GM23338 (cell line): ENCODE measurements at places on chromosomes 12 and 14. TPM values are rescaled to one million over a fixed set of nuclear protein-coding genes. Genes with fewer than 3 reads are reported as not detected.

- DNase-seq, result no peak
- no peaks in the 10 kb centered on the region for H3K36me3 ChIP-seq
- peaks cover 15% of the 10 kb centered on the region for H3K27me3 ChIP-seq
- no peak overlapping the region for H3K4me3 ChIP-seq
- H3K4me1 ChIP-seq, result peaks cover 9% of the 10 kb centered on the region; the same call in 1 of the 2 replicates
- no peak overlapping the region for H3K27ac ChIP-seq
Measured at GRCh38 chr12:54413284-54414190, 5.5 kb downstream of the ITGA5 start.

DNA sequence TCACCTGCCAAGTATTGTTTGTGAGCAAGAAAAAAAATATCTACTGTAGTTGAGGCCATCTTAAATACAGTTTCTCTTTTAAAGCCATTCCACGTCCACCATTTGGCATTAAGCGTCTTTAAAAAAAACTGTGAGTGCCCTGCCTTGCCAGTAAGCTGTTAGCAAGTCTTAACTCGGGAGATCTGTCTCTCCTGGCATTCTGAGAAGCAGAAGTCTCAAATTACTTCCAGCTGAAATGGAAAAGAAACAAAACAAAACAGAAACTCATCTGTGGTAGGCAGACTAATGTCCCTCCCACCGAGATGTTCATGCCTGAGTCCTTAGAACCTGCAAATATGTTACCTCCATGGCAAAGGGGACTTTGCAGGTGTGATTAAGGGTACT lies 126.2 kb downstream of the CRADD start:
- H3K27me3 ChIP-seq, result no peaks in the 10 kb centered on the region
- no peak overlapping the region for H3K27ac ChIP-seq
- DNase-seq, result no peak
- no peak overlapping the region for H3K4me3 ChIP-seq
- no peaks in the 10 kb centered on the region for H3K36me3 ChIP-seq
- H3K4me1 ChIP-seq, result peaks cover 14% of the 10 kb centered on the region

DNA sequence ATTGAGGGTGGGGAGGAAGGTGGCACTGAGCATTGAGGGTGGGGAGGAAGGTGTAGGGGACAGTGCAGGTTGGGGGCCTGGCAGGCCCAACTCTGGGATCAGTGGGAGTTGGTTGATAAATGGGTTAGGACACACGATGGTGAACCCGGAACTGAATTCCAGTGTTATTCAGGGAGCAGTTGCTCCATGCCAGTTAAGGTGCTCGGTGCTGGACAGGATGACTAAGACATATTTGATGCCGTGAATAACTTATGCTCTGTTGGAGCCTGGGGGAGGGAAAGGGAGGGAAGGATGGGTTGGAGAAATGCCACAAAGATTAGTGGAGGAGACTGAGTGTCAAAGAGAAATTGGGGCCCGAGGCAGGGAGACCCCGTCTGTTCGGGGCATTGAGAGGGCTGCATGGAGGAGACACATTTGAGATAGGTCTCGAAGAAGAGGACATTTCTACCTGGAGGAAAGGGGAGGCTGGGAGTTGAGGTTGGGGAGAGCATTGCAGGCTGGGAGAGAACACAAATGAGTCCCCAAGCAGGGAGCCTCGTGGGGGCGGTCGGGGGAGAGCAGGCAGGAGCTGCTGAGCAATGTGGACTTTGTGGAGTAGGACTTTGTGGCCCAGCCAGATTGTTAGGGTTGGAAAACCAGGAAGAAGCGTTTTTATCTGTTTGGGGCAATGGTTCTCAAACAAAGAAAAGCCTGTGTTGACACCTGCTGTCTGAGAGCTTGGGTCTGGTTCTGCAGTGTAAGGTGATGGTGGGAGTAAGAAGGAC lies 65.3 kb downstream of the IQSEC3 start:
- DNase-seq, result no peak
- no peaks in the 10 kb centered on the region for H3K27me3 ChIP-seq
- no peaks in the 10 kb centered on the region for H3K36me3 ChIP-seq
- no peaks in the 10 kb centered on the region for H3K4me1 ChIP-seq

DNA sequence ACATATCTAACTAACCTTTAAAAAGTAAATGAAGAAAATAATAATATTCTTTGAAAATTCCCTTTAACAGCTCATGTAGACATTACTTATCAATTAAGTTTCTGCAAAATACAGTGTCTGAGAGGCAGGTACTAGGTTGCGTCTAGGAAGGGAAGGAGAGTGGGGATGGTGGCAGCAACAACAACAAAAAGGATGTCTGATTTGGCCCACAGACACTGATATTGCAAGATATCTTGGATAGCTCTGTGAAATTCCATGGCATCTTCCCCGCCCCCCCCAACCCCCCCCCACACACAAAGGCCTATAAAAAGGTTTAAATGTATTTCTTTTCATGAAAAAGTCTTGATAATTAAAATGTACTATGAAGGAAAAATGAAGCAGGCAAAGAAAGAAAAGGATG lies 41.6 kb upstream of the AP4S1 start:
- H3K4me3 ChIP-seq, result no peak overlapping the region
- no peaks in the 10 kb centered on the region for H3K36me3 ChIP-seq
- H3K4me1 ChIP-seq, result no peaks in the 10 kb centered on the region
- no peak overlapping the region for H3K27ac ChIP-seq

DNA sequence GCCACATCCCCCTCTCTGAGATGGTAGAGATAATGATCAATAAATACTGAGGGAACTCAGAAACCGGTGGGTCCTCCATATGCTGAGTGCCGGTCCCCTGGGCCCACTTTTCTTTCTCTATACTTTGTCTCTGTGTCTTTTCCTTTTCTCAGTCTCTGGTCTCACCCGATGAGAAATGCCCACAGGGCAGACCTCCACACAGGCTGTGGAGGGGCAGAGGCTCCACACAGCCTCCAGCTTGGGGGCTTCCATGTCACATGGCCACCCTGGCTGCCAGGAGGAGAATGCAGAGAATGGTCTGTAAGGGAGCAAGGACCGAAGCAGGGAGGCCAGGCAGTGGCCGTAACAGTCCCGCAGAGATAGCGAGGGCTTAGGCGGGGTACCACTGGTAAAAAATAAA lies 105.9 kb downstream of the NTF3 start:
- H3K4me3 ChIP-seq, result no peak overlapping the region
- H3K36me3 ChIP-seq, result no peaks in the 10 kb centered on the region; the same call in 1 of the 2 replicates
- DNase-seq, result no peak

- H3K4me1 ChIP-seq, result no peaks in the 10 kb centered on the region
- no peaks in the 10 kb centered on the region for H3K27me3 ChIP-seq
- H3K27ac ChIP-seq, result no peak overlapping the region
Measured at GRCh38 chr14:34232790-34233189, 229.2 kb downstream of the SPTSSA start.

- DNase-seq, result peak; percentile 59
- no peak overlapping the region for H3K4me3 ChIP-seq
- H3K27ac ChIP-seq, result no peak overlapping the region
- H3K36me3 ChIP-seq, result no peaks in the 10 kb centered on the region; the same call in 1 of the 2 replicates
Measured at GRCh38 chr12:38328306-38328895, 11.8 kb downstream of the ALG10B start.

GRCh38 chr14:23605931-23606585 lies 27.5 kb upstream of the JPH4 start:
- H3K27me3 ChIP-seq, result no peaks in the 10 kb centered on the region
- no peak for DNase-seq
- H3K4me1 ChIP-seq, result no peaks in the 10 kb centered on the region
- H3K27ac ChIP-seq, result no peak overlapping the region

The SRGAP1 gene
- total RNA-seq, result 5.6 and 6.1 TPM in 2 replicates

The EPS8 gene
- 3.5 and 7.3 TPM in 2 replicates for total RNA-seq
